ENCODE measurements at places on chromosomes 7 and 10.

- DNase-seq: no peak
Measured at GRCh38 chr7:131021902-131022301, 287.9 kb upstream of the KLF14 start.

DNA sequence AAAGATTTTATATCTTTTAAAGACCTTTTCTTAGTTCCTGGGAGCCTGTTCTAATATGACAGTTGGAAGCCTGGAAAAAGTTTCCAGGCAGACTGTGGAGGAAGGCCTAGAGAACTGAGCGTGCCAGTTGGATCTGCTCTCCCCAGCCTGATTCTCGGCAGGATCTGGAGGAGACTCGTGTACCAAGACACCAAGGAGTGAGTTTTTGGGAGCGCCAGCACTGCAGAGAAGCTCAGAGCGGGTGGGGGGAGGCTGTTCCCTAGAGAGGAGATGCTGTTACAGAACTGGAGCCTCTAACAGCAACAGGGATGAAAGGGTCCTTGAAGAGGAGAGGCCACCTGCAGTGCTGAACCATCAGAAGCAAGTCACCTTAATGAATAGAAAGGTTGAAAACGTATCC is 52.9 kb downstream of the LYZL2 start:
- DNase-seq: no peak

DNA sequence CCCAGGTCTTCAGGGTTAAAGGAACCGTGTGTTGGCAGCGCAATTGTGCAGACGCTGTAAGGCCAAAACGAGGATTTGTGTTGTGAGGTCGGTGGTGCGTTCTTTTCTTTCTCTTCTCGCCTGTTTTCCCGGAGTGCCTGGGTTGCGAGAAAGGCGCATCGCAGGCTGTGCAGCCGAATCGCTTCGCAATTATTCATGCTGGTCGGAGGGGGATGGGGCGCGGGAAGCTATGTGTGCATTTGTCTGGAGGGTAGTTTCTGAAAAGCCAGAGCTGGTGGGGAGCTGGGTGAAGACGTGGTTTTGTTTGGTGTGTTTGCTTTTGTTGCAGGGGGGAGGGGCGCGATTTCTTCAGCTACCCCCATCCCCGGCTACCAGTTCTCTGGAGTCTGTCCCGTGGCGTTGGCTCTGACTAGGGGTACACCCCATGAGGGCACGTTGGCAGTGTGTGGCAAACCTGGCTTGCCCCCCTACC is 2.1 kb downstream of the MXI1 start:
- DNase-seq: peak; percentile 35

GRCh38 chr7:15309872-15310271 is 251.9 kb downstream of the AGMO start:
- DNase-seq: no peak
